GM12865 (cell line): ENCODE measurements at places on chromosomes 3 and 15.

- DNase-seq = peak; percentile 91
Observed at GRCh38 chr15:51731549-51732267, 5.7 kb downstream of the LYSMD2 start.

GRCh38 chr3:46968783-46969428 lies 7.6 kb downstream of the CCDC12 start:
- no peak for DNase-seq

DNA sequence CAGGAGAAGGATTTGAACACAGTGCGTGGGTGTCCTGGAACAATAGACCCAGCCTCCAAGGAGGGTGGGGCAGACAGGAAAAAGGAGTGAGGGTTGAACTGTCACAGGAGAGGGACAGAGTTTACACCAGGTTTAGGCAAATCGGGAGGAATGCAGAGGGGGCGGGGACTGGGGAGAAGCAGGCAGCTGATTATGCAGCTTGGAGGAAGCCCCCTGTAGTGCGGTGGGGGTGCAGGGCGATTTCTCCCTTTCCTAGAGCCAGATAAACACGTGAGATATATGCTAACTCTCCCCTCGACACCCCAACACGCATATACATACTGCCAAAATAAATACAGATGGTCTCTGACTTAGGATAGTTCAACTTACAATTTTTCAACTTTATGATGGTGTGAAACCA lies 108.6 kb upstream of the PRR20G start:
- no peak for DNase-seq

- no peak for DNase-seq
Observed at GRCh38 chr3:155908086-155908485, 37.6 kb downstream of the GMPS start.

GRCh38 chr3:12489368-12489767 lies 5.1 kb downstream of the TSEN2 start:
- no peak for DNase-seq

DNA sequence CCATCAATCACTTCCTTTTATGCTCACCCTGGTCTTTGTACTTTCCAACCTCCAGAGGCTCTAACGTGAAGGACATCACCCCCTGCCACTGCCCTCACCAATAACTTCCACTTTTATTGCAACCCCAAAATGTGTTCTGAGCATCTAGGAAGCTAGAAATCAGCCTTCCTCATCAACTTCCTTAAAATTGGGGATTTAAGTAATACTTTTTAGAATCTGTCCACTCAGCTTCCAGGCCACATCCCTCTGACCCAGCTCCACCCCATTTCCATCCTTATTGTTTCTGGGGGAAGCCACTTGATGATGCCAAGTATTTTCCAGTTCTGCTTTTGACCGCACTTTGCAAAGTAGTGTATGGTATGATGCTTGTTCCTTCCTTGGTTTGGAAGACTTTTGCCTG lies 73.5 kb upstream of the XCR1 start:
- no peak for DNase-seq

DNA sequence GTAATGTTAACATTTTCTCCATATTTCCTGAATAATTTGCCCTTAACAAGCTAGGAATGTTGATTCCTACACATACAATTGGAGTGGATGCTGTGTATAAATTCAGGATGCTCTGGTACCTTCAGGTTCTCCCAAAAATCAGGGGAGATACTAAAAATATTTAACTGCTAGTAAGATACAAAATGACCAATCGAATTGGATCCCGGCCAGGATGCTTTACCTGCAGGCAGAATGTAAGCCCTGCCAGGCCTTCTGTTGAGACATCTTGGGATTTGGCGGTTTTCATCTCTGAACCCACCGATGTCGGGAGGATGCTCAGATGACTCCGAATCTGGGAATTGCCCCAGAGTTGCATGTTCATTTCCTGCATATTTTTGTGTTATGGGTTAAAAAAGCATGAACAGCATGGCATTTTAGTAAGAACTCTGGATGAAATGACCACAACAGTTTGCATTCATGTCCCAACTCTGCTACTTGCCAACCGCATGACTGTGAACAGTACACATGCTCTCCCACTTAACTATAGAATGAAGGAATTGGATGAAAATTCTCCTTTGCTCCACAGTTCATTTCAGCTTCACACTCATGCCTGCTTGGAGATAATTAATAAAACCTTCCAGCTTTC lies 241.4 kb upstream of the TBL1XR1 start:
- no peak for DNase-seq

DNA sequence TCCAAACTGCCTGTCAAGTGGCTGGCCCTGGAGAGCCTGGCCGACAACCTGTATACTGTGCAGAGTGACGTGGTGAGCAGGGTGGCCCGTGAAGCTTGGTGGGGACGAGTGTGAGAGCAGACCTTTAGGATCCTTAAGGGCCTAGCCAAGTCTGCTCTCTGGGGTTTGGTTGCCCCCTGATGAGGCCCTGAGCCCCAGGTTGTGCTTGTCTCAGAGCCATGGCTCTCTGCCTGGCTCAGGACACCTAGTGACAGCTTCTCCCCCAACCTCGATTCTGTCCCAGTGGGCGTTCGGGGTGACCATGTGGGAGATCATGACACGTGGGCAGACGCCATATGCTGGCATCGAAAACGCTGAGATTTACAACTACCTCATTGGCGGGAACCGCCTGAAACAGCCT lies 14.4 kb downstream of the TYRO3 start:
- DNase-seq = no peak

GRCh38 chr3:10867384-10867783 lies 51.4 kb downstream of the SLC6A11 start:
- no peak for DNase-seq

- DNase-seq = no peak
Observed at GRCh38 chr3:59432665-59433064, 382.8 kb upstream of the CFAP20DC start.

DNA sequence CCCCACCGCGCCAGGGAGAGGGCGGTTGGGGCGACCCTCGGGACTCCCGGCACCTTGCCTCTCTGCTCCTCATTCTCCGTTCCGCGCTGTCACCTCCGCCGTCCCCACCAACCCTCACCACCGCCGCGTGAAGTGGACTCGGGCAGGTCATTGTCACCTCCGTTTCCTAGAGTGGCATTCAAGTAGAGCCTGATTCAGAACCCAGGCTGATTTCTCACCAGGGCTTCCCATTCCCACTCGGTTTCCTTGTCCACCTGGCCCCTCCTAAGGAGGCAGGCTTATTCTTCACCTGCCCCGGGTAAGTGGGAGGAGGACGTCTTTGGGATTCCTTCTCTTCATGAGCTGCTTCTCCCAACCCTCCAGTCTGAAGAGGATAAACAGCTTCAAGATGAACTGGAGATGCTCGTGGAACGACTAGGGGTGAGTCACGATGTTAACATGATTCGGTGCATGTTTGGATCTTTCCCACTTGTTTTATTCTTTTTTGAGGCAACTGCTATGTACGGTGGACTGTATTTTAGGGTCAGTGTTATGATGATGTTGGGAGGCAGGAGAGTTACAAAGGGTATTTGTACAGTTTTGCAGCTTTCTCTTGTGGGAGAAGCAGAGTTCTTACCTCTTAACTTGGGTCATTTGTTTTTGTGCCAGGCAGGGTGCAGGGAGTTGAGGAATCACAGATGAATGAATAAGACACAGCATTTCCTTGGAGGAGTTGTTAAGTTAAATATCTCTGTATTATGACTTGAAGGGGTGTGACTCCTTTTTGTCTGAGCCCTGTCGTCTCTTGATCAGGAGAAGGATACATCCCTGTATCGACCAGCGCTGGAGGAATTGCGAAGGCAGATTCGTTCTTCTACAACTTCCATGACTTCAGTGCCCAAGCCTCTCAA lies 692 bp downstream of the PSMD2 start:
- DNase-seq = no peak

DNA sequence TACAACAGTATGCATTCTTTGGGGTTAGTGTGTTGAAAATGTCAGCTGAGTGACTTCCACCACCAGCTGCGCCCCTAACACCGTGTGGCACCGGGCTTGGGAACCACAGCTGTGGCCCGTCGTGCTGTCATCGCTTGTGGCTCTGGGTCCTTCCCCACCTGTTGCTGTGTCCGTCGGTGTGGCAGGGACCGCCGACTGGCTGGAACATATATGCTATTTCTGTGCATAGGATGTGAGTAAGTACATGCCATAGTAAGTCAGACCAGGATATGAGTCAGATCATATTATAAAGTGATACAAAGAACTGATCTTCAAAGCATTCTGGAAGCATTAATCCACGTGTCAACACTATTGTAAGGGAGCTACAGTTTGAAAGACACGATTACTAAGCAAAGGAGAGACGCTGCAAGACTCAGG lies 31.9 kb downstream of the EHD4 start:
- DNase-seq = no peak

- no peak for DNase-seq
Observed at GRCh38 chr3:171230865-171231264, 204.3 kb upstream of the SLC2A2 start.

GRCh38 chr3:47849186-47849698 lies 46.3 kb downstream of the DHX30 start:
- no peak for DNase-seq

GRCh38 chr3:170753421-170754310 lies 116.3 kb downstream of the RPL22L1 start:
- no peak for DNase-seq

GRCh38 chr3:184250167-184250828 lies 826 bp downstream of the EEF1AKMT4 start:
- peak; percentile 94 for DNase-seq

- no peak for DNase-seq
Observed at GRCh38 chr3:185439745-185440466, 58.9 kb downstream of the TMEM41A start.

GRCh38 chr15:66404532-66404931 lies 17.8 kb downstream of the MAP2K1 start:
- no peak for DNase-seq

DNA sequence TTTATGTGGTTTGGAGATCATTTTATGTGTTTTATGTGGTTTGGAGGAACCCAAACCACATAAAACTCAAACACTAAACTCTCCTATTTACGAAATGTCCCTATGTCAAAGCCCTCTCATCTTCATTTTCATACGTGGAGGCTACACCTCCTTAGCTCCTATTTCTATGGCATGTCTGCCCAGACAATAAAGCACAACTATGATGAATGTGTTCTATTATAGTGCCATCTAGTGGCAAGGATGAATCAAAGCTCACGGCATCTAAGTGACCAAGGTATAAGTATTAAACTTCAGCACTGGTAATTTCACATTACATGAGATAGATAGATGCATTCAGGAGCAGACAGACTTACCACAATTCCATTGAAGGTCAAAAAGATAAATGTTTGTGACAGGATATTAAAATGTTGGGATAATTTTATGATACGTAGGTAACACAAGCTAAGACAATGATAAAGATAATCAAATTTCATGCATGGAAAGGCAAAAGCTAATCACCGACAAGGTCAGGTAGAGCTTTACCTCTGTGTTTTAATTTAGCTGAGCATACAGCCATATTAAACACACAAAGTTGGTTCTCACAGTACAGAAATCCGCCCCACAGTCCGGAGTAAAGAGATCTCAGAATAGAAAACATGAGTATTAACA lies 130.6 kb upstream of the FHIT start:
- DNase-seq = peak; percentile 59

- no peak for DNase-seq
Observed at GRCh38 chr3:30913176-30913575, 18.7 kb upstream of the GADL1 start.

- DNase-seq = no peak
Observed at GRCh38 chr3:34073111-34073510, 274.7 kb downstream of the PDCD6IP start.
